Body of pancreas (tissue), 4 donors: ENCODE measurements at places on chromosomes 5 and 9. TPM values are rescaled to one million over a fixed set of nuclear protein-coding genes. Genes with fewer than 3 reads are reported as not detected.

GRM6 gene
- total RNA-seq = not detected

ZNF346 gene
- total RNA-seq = 13.5 TPM

ITGA1 gene
- 11.2 TPM for total RNA-seq

LVRN gene
- total RNA-seq = 2.0 TPM
